ENCODE measurements at places on chromosomes 3 and 15. TPM values are rescaled to one million over a fixed set of nuclear protein-coding genes. Genes with fewer than 3 reads are reported as not detected.

The DPPA2 gene
- polyA plus RNA-seq, result 1.3 TPM

The PLCB2 gene
- polyA plus RNA-seq, result 10.4 TPM

The CD96 gene
- polyA plus RNA-seq, result 1.9 TPM

The GPR160 gene
- 37.4 TPM for polyA plus RNA-seq

The GREM1 gene
- 0.58 TPM for polyA plus RNA-seq

The CFAP100 gene
- polyA plus RNA-seq, result 1.7 TPM

The DNAJB8 gene
- not detected for polyA plus RNA-seq

The MIX23 gene
- 55.4 TPM for polyA plus RNA-seq

The CYP8B1 gene
- polyA plus RNA-seq, result 1.5 TPM

The DNAJB11 gene
- polyA plus RNA-seq, result 68.7 TPM

The CSPG4 gene
- polyA plus RNA-seq, result 6.4 TPM

The TPRG1 gene
- 0.65 TPM for polyA plus RNA-seq

The CRTC3 gene
- polyA plus RNA-seq, result 38.3 TPM

The HIGD2B gene
- polyA plus RNA-seq, result not detected

- no peak for DNase-seq
Measured at GRCh38 chr15:94047566-94047965, 183.8 kb upstream of the MCTP2 start.

DNA sequence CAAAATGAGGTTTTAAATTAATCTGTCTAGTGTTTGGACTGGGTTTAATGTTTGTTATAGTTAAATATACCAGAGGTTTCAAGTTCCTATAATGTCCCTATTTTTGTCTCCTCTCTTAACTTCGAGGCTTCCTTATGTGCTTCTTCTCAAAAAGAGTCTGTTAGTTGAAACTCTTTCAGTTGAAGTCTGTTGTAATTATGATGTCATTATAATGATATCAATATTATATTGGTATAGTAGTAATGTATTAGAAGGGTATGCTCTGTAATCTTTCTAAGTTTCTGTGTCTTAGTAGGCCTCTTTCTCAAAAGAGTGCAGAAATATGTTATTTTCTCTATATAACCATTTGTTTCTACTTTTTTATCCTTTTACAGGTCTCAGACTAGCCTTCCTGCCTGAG, 1148.0 kb downstream of the NSUN3 start:
- DNase-seq, result no peak

DNA sequence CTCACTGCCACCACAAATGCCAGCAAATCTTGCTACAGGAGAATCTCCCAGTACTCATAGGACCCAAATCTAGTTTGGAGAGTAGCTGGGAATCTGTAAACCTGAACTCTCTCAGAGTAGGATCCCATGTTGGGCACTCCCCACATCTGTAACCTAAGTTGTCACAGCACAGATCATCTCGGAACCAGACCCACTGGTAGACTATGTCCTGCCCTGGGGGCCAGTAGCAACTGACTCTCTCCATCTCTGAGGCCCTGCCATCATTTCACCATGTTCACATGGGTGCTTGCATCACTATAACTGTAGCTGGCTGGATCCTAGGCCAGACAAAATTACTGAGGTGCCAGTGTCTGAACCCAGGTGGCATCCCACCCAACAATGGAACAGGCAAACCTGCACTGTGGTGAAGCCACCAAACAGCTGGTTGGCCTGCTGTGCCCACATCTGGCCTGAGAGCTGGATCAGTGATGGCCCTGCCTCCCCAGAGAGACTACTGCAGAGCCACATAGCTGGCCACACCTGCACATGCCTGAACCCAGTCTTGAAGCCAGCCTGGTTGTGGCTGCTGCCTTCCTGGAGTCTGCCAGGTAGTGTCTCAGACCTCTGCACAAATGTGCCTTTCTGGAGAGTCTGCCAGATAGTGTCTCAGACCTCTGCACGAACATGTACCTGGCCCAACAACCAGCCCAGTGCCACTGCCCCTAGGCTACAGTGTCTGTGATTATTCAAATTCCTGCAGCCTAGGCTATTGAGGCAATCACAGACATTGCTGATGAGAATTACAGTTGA, 82.0 kb downstream of the ISL2 start:
- no peak for DNase-seq

GRCh38 chr3:45865563-45865962, 20.8 kb upstream of the CCR9 start:
- DNase-seq, result no peak

- DNase-seq, result no peak
Measured at GRCh38 chr3:185534511-185534910, 17.9 kb downstream of the LIPH start.

GRCh38 chr3:43670635-43671522, 19.9 kb upstream of the ABHD5 start:
- no peak for DNase-seq

DNA sequence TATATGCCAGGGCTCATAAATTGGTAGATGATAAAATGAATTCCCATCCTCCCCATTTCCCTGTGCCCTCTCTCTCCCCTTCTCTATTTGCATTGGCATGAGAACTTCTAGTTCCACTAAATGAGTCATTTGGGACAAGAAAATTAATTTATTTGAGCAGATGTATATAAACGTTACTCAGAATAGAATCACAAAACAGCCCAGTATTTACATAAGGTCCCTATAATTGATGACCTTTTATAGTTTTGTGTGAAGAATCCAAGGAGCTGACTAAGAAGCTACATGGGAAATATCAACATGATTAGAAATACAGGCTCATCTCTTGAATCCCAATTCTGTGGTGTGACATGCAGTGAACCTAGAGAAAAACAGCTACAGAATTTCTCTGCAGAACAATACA, 617.7 kb upstream of the NR2F2 start:
- no peak for DNase-seq

DNA sequence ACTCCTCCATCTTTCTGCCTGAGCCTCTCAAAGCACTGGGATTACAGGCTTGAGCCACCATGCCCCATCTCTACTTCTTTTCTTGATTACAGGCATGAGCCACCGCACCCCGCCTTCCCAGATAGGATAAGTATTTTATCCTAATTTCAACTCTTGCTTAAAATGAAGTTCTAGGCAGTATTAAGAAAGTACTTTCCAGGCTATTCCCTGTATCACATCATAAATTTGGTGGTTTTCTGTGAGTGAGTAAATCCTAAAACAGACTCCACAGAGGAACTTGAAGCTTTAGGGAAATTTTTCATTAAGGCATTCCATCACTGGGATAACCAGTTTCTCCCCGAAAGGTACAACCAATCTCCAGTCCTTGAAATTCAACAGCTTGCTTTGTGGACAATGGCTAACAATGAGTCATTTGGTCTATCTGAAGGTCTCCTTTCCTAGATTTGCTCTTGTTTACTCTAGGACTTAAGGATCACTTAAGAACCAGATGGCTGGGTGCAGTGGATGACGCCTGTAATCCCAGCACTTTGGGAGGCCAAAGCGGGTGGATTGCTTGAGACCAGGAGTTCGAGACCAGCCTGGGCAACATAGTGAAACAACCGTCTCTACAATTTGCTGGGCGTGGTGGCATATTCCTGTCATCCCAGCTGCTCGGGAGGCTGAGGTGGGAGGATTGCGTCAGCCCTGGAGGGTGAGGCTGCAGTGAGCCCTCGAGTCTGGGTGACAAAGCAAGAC, 49.7 kb upstream of the SKIL start:
- no peak for DNase-seq

DNA sequence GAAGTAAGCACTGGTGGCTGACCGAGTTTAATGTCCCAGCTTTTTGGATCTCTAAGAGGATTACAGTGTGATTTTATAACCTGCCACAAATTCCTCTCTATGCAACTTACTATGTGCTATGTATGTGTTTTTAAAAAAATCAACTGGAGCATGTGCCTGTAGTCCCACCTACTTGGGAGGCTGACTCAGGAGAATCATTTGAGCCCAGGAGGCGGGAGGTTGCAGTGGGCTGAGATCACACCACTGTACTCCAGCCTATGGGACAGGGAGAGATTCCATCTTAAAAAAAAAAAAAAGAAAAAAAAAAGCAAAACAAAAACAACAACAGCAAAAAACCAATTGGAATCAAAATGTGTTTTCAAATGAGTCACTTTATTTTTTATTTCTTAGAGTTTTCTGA, 29.6 kb downstream of the DUT start:
- no peak for DNase-seq

DNA sequence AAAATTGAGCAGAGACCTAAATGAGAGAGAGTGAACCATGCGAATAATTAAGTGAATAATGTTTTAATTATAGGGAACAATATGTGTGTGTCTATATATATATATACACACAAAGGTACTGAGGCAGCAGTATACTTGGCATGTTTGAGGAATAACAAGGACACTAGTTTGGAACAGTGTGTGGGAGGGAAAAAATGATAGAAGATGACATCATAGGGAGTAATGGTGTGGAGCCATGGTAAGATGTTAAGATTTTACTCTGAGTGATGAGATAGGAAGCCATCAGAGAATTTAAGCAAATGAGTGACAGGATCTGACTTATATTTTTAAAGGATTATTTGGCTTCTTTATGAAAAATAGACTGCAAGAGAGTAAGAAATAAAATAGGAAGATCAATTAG, 29.1 kb downstream of the DTWD1 start:
- DNase-seq, result no peak

- DNase-seq, result peak; percentile 76
Measured at GRCh38 chr3:50365080-50365841, 5.9 kb upstream of the TMEM115 start.

DNA sequence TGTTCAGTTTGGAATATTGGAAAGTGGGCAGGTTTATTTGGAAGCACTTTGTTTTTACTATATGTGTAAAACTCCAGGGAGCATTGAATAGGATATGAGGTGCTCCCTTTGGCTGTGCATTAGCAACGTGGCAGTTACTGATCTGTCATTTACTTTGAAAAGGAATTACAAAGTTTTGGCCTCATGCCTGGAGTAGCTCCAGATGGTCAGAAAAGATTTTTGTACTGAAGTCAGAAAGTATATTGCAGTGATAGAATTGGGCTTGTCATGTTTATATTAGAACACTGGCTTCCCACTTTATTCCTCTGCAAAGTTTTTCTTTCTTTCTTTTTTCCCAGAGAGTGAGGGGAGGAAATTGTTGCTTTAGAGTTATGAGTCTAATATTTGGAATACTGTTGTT, 26.1 kb downstream of the FNDC3B start:
- DNase-seq, result peak; percentile 62

DNA sequence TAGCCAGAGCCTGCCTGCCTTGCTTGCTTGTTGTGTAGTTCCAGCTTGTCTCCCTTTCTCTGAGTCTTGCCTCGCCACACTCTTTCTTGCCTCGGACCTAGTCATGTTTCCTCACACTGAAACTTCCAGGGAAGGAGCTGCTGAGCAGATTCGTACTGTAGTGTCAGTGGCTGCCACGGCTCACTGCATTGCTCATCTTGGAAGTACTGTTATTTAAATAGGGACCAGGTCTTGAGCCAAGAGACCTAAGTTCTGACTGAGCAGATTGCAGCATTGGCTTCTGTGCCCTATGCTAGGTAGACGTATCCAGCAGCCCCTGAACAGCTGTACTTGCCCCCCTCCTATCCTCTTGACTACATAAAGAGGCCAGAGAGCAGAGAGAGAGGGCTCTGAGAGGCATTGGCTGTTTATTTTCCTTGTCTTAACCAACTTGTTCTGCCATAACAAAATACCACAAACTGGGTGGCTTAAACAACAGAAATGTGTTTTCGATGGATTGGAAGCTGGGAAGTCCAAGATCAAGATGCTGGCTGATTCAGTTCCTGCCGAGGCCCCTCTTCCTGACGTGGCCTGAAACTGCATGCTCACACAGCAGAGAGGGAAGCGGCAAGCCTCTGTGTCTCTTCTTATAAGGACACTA, 5.8 kb upstream of the RARRES1 start:
- no peak for DNase-seq

- DNase-seq, result peak; percentile 88
Measured at GRCh38 chr3:113560831-113561623, 28.7 kb downstream of the SIDT1 start.

DNA sequence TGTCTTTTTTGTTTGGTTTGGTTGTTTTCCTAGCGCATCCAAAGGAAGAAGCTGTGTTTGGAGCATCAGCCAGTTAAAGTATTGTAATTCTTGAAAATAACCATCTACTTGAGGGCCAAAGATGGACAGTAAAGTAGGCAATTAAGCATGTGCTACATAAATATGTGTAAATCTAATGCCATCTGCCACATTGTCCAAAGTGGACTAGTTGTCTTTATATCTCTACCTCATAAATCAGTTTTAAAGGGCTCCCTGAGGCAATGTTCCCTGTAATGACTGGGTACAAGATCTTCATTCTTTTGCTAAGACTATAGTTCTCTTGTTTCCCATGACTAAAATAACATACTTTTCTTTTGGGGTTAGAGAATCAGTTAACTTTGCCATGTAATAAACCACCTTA, 460.0 kb upstream of the RARB start:
- DNase-seq, result peak; percentile 29

DNA sequence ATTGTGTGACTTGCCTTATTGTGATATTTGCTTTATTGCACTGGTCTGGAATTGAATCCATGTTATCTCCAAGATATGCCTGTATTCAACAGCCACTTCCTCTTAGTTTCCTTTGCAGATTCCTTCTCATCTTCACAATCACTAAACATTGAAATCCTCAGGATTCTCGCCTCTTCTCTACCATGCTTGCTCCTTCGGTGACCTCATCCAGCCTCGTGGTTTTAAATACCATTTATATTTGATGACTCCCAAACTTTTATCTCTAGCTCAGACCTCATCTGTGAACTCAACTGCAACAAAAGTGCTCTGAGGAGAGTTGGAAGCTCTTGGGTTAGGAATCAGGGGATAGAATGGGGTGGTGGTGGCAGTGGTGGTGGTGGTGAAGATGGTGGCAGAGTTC, 19.9 kb downstream of the POLR2M start:
- no peak for DNase-seq

DNA sequence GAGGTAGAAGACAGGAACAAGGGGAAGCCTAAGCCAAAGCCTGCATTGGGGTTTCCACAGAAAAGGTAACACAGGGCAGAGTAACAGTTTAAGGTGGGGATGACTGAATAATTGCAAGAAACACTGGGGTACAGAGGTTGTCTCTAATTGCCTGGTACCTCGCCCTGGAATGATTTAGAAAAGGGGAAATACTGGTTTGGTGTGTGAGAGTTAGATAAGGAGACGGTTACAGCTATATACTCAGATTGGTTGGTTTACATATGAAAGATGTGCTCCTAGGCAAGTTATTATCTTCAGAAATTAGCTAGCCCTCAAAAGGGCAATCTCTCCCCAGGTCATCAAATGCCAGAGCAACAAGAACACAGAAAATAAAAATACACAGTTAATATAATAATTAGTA, 58.8 kb downstream of the SMARCC1 start:
- DNase-seq, result no peak

DNA sequence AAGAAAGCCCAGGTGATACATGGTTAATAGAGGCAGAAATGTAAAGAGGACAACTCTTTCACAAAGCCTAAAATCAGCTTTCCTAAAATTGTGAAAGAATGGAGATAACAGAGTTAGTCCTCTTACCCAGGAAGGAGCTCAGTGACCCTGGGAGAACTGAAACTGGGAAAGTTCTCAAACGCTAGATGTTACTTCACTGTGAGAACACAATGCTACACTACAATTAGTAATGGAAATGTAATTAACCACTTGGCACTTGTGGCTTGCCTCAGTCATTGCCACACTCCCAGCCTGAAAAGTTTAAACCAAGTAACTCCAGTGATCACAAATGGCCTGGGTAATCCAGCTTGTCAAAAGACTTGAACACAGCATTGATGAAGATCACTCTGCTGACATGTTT, 102.7 kb upstream of the FGF7 start:
- no peak for DNase-seq

GRCh38 chr15:25711164-25711563, 152.0 kb downstream of the ATP10A start:
- no peak for DNase-seq

GRCh38 chr3:7309641-7310102, 448.8 kb downstream of the GRM7 start:
- DNase-seq, result peak; percentile 43

- DNase-seq, result no peak
Measured at GRCh38 chr15:66724732-66725463, 22.9 kb downstream of the SMAD6 start.

Measured in renal pelvis (tissue), 12 donors.